ENCODE measurements at places on chromosomes 6 and 20. TPM values are rescaled to one million over a fixed set of nuclear protein-coding genes. Genes with fewer than 3 reads are reported as not detected.

MROH8 gene
- 3.7 TPM for total RNA-seq

BTBD3 gene
- 1.4 TPM for total RNA-seq

VSX1 gene
- total RNA-seq: not detected

MEP1A gene
- total RNA-seq: not detected

NOTCH4 gene
- total RNA-seq: 1.5 TPM

BMP7 gene
- not detected for total RNA-seq
